ENCODE measurements at places on chromosomes 2 and 18.

GRCh38 chr18:52190195-52190594 lies 149.8 kb upstream of the DCC start:
- DNase-seq, result no peak

GRCh38 chr2:61878761-61879160 lies 9.7 kb downstream of the CCT4 start:
- DNase-seq, result no peak

DNA sequence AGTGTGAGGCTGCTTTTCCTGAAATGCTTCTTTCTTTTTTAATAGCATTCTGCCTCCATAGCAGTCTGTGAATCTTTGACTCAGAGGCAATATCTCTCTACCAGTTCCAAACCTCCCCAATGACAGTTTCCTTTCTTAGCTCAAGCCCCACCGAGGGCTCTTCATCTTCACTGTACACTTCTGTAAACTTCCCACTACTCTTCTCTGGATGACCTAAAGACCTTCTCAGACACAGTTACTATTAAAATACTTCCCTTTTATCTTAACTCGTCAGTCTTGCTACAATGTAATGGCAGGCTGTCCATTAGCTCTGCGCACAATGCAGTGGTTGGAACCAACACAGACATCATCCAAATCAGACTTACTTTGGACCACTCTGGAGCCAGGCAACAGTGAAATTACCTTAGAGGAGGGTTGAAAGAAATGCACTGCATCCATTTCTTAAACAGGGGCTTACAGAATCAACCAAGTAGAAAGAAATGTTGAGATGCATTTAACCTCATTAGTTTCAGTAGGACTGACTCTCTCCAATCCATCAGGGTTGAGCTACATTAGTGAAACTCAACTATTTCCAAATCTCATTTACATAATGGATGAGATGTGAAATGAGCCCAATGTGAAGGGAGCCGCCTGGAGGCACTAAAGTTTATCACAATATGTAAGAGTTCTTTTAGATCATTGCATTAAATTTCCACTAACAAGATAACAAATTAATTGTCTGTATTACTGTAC lies 343.8 kb downstream of the SETBP1 start:
- no peak for DNase-seq

DNA sequence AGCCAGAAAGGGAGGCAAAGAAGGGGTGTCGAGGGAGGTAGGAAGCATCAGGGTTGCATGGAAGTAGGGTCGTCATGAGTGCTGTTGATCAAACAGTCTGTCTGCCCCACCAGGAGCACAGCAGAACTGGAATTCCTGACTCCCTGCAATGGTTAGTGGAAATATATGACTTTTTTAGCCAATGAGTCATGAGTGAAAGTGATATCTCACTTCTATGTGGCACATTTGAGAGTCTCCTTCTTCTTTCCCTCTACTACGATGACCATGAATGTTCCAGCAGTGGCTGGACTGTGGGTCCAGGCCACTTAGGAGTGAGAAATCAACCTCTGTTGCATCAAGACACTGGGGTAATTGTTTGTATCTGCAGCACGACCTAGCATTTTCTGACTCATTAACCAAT lies 199.5 kb downstream of the TTC32 start:
- no peak for DNase-seq

GRCh38 chr2:11865378-11865777 lies 118.9 kb downstream of the LPIN1 start:
- DNase-seq, result no peak

DNA sequence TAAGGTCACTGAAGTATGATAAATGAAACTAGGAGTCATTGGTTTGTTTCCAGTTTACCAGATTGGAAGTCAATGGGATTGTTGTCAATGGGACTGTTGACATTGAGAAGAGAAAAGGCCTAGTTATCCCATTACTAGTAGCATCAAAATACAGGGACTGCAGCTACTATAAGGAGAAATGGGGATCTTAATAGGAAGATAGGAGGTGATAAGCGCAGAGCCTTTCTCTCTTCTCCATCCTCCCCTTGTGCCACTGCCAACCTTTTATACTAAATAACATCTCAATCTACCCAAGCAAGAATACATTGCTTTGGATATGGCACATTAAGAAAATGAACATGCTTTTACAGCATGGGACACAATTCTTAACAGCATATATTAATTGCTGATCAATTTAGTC lies 10.5 kb upstream of the BBS5 start:
- no peak for DNase-seq

- DNase-seq, result no peak
These were observed 53.2 kb downstream of the PROC start for GRCh38 chr2:127471286-127471988.

GRCh38 chr18:49949951-49950395 lies 136.6 kb upstream of the ACAA2 start:
- no peak for DNase-seq

GRCh38 chr2:188122985-188123384 lies 168.7 kb upstream of the GULP1 start:
- no peak for DNase-seq

DNA sequence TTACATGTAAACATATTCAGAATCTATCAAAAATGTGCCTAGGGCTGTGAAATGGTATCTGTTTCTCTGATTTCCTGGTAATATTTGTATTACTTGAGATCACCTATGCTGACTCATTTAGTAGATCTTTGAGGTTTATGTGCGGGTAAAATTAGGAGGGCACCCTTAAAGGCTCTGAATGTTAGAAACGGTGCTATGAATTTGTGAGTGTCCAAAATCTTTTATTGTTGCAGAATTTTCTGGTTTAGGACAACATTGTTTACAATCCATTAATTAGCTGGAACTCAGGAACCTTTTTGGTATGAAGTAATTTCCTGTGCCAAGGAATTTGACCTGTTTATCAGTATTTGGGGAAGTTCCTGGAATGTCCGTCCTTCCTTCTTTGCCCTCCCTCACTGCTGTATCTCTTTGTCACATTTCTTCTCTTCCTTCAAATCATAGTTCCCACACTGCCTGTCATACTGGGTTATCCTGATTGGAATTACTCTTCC lies 130.5 kb downstream of the TANC1 start:
- DNase-seq, result no peak

DNA sequence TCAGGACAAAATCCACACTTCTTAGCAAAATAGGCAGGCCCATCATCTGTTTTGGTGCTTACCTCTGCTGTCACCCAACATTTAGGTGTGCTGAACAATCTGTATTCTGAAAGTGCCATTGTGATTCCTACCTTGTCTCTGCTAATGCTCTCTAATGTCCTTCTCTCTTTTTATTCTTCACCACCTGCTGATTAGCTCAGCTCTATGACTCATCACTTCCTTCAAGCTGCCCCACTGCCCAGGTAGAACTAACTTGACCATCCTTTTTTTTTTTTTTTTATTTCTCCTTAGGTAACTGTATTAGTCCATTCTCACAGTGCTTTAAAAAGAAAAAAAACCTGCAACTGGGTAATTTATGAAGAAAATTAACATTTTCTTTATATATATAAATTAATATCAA lies 478.7 kb upstream of the POU3F3 start:
- DNase-seq, result no peak

DNA sequence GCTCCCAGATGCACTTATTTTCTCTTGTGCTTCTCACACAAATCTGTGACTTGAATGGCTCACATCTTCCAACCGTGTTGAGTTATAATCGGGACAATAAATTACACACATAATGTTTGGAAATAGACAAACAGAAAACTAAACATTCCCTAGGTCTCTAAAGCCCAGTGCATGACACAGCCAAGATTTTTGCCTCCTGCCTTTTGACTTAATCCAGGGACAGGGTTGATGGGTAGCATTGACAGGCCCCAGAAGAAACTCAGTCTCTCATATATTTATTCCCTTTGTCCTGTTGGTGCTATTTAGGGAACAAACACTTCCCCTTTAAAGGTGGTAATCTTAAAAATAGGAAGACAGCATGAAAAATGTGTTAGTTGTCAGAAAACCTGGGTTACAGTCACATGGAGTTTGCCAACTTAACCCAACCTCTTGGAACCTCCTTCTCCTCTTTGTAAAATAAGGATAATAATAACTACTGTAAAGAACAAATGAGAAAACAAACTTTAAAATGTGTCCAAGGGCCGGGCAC lies 24.0 kb upstream of the ARPC2 start:
- DNase-seq, result no peak

- DNase-seq, result no peak
These were observed 297.7 kb upstream of the SALL3 start for GRCh38 chr18:78681934-78682333.

GRCh38 chr2:19963386-19963785 lies 26.5 kb downstream of the WDR35 start:
- no peak for DNase-seq

DNA sequence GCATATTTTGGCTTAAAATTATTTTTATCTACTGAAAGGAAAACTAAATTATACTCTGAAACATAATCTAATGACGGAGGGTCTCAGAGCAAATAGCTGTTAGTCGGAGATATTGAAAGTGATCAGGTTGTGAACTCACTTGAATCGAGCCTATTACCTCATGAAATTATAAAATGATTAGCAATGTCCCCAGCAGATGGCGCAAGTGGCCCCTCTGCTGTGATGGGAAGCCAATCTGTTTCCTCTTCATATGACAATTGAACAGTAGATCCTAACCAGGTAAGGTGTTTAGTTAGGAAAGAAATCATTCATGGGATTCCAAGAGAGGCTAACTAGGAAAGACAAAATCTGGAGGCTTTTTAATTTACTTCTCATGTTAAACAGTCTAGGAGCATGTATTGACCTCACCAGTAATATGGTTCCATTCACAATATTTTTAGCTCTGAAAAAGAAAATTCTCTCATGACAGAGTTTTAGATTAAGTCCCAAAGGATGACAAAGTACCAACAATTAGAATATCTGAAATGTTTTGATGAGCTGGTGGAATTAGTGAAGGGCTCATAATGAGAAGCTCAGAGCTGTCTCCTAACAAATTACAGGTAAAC lies 29.9 kb upstream of the MPPE1 start:
- DNase-seq, result peak; percentile 65

- DNase-seq, result no peak
These were observed 40.2 kb downstream of the CCDC74A start for GRCh38 chr2:131567891-131568290.

GRCh38 chr2:238698072-238698352 lies 149.9 kb upstream of the TWIST2 start:
- DNase-seq, result no peak

DNA sequence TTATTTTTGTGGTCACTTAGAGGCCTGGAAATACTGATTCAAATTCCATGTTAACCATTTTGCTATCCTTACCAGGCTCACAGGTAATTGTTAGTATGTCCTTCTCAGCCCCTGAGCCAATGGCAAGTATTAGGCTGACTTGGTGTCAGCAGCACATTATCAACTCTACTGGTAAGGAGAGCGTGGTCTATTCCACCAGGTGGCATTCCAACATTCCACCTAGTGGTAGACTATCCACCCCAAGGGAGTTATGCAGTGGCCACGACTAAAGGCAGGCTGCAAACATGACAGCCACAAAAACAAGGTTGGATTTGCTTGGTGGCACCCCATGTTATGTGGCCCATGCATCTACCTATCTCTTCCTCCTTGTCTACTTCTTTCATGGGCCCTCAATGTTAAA lies 31.8 kb upstream of the GCC2 start:
- no peak for DNase-seq
